ENCODE measurements at places on chromosomes 11 and 22.

DNA sequence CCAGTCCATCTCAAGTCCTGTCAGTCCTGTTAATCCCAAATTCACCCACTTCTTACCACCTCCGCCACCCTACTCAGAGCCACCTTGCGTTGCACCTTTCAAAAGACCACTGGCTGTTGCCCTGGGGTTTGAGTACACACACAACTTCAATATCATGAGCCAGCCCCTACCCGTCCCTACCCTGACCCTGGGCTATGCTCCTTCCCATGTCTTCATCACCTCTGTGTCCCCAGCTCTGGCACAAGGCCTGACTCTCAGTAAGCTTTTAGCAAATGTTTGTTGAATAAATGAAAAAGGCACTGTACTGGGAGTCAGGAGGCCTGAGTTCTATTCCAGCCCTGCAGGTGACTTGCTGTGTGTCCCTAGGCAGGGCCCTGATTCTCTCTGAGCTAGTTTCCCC, 26.5 kb downstream of the OTOG start:
- DNase-seq = no peak

- no peak for DNase-seq
These were observed 12.9 kb downstream of the MPEG1 start for GRCh38 chr11:59199546-59200422.

DNA sequence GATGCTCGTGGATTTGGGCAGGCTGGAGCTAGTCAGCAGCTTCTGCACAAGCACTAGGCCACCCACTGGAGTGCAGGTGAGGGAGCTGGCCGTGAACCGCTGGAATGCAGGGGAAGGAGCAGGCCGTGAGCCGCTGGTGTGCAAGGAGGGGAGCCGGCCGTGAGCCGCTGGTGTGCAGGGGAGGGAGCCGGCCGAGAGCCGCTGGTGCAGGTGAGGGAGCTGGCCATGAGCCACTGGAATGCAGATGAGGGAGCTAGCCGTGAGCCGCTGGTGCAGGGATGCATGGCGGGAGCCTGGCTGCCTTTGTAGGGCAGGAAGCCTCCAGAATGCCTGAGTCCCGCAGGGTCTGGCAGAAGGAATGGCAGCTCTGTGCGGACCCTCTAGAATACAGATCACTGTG, 4220.0 kb upstream of the OR11H1 start:
- DNase-seq = no peak

GRCh38 chr11:79208126-79208525, 232.7 kb downstream of the TENM4 start:
- DNase-seq = no peak

- no peak for DNase-seq
These were observed 1.7 kb downstream of the IL17REL start for GRCh38 chr22:50010676-50011446.

- no peak for DNase-seq
These were observed 608.2 kb downstream of the TBC1D22A start for GRCh38 chr22:47370448-47371262.

DNA sequence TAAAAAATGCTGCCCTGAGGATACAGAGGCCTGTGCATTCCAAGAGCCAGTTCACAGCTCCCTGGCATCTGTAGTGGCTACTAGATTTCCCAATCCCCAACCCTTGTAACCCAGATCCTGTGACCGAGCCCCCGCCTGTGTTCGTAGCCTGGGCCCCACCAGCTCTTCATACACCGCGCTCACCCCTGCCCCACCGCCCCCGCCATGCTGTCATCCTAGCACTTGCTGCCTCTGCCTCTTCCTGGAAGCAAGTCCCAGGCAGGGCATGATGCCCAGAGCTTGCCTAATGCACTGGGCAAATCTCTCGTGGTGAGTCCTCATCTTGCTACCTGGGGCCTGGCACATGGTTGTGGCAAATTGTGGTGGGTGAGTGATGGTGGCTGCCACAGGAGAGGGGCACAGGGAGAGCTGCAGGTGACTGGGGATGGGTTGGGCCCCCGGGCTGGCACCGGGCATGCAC, 7.1 kb downstream of the MGAT3 start:
- no peak for DNase-seq

- DNase-seq = no peak
These were observed 46.1 kb downstream of the PISD start for GRCh38 chr22:31615940-31616314.

- DNase-seq = no peak
These were observed 41.8 kb upstream of the TH start for GRCh38 chr11:2213384-2213842.

GRCh38 chr22:42997582-42998090, 17.3 kb downstream of the PACSIN2 start:
- DNase-seq = no peak

GRCh38 chr11:91023731-91024130, 800.9 kb upstream of the CHORDC1 start:
- DNase-seq = no peak

DNA sequence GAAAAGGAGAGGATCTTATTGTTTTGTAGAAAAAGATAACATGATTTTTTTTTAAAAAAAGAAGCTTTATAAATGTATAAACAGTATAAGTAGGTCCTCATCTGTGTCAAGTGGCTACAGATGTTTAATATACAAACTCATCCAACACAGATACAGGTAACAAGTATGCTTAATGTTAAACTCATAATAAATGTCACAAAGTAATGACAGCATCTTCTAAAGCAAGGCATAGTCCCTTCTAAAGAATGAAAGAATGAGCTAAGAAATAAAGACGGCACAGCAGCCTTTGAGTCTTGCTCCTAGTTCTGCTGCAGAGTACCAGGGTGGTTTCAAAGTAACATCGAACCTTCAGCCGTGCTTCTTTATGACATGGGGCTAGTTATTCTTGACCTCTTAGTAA, 28.7 kb upstream of the BLID start:
- DNase-seq = no peak

DNA sequence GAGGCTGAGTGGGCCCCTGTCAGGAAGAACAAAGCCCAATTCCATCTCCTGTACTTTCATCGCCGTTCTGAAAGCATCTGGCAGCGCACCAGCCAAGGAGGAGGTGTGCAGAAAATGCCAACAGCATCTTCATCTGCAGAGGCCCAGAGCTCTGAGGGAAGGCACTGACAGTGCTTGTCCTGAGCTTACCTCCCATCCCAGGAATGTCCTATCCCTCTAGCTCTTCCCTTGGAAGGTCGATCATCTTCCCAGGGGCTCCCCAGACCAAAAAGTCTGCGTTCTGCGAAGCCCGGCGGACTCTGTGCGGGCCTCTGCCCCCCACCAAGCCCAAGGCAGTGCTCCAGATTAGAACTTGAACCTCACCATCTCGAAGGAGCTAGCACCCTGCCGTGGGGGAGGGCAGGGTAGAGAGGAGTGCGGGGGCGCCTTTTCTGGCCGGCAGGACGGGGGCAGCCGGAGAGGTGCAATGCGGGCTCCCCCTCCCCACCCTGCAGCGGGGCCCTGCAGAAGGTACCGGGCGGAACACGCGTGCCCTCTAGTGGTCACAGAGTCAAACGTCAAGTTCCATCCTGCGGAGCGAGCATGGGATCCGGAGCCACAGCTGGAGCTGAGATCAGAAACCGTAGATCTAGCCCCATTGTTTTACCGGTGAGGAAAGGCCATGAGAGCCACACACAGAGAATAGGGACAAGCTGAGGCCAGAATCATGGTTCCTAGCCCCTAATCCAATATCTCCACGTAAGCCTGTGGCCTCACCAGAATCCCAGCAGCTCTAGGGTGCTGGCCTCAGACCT, 5.0 kb downstream of the SCN2B start:
- DNase-seq = peak; percentile 34

DNA sequence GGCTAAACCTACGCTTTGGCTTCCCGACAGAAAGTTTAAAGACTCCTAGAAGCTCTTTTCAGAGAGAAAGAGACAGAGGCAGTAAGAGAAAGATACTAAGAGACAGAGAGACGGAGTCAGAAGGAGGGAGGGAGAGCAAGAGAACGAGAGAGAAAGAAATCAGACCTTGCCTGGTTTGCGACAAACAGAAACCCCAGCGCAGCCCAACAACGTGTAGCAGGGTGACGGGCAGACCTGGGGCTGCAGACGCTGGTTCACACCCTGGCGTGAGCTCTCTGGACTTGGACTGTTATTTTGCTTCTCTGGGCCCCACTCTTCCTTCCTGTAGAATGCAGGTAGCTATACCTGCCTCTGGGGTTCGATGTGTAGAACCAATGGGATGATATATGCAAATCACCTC, 244.4 kb upstream of the SYN3 start:
- DNase-seq = no peak

DNA sequence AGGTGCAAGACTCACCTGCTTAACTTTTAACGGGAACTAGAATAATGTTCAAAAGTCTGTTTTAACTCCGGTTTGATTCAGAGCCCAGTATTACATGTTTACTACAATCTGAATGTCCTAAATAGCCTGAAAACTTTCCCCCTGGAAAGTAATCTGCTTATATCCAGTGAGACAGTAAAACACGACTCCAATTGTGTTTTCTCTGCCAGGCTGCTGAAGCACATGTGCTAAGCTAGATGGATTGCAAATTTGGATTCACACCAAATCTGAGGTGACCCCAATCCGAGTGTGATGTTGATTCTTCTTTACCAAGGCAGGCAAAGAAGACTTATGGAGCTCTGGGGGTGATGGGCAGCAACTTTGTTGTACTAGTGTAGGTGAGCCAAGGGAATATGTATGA, 158.7 kb upstream of the PDGFD start:
- DNase-seq = no peak

DNA sequence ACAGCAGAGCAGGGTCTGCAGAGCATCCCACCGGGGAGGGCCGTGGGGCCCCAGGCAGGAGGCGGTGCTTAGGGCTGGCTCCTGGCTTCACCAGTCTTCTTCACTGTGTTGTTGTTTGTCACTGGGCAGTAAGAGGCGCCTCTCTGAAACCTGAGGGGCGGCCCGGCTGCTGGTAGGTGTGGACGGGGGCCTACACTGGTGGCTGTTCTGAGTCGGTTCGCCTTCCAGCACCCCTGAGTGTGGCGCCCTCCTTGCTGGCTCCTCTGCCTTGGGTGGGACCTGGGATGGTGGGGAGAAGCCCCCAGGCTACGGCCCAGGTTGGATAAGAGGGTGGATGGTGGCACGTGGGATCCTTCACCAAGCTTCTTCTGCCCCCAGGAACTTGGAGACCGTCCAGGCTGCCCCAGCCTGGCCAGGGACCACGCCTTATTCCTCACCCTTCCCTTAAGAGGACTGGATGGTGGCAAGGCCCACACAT, 10.4 kb upstream of the GRAMD4 start:
- no peak for DNase-seq

DNA sequence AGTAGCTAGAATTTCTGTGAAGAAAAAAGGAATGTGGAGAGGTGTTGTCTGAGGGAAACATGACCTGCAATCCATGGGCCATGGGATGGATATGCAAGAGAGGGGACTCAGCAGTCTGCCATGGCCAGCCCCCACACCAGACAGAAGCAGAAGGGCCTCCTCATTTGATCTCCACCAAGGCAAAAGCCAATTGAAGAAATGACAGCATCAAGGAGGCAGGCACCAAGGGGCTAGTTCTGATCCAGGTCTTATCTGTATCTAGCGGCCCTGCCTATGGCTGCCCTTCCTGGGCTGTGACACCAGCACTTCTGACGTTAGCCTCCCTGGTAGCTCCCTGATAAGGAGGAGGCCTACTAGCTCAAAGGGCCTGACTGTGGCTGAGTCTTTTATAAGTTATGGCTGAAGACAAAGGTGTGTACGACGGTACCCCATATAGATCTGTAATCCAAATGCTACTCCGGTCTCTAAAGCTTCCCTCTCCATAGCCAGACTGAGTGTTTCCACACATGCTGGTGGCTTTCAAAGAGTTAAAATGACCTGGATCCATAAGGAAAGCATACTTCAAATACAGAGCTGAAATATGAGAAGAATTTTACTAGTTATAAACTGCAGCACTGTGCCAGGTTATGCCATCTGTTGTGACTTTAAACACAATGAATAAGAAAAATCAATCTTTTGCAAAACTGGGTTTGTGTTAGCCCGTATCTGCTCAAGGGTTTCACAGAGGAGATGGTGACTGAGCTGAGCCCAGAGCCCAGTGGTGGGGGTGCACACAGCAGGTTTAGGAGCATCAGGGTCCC, 34.4 kb downstream of the HIRA start:
- DNase-seq = no peak

GRCh38 chr11:64622681-64623080, 31.7 kb downstream of the SLC22A12 start:
- no peak for DNase-seq

- DNase-seq = no peak
These were observed 92.6 kb downstream of the DEPDC5 start for GRCh38 chr22:31846161-31847115.

DNA sequence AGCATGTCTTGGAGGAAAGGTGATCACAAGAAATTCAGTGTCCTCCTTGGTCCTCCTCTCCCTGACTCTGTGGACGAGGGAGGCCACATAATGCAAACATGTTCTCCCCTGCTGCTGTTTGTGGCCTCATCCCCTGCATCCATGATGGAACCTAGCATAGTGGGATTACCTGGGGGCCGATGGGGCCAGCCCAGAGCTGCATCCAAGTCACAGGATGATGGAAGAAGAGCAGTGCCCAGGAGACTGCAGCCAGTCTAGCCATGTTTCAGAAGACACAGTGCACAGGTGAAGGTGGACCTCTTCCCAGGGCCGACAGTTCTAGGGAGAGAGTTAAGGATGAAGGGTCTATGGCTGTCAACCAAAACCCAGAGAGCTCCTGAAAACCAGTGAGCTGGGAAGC, 213.6 kb upstream of the B3GAT1 start:
- DNase-seq = no peak

- no peak for DNase-seq
These were observed 83.1 kb upstream of the FGF3 start for GRCh38 chr11:69902337-69902736.

GRCh38 chr11:116500026-116500946, 272.5 kb downstream of the BUD13 start:
- DNase-seq = no peak

DNA sequence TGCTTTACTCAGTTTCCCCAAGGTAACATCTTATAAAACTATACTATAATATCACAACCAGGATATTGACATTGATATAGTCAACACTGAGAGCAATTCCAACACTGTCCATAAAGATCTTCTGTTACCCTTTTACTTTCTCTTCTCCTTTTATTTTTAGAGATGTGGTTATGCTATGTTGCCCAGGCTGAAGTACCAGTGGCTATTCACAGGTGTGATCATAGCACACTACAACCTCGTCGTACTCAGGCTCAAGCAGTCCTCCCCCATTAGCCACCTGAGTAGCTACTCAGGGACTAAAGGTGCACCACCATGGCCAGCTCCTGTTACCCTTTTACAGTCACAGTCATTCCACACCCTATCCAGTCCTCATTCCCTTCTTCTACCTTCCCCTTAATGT, 119.7 kb downstream of the CWF19L2 start:
- DNase-seq = no peak

DNA sequence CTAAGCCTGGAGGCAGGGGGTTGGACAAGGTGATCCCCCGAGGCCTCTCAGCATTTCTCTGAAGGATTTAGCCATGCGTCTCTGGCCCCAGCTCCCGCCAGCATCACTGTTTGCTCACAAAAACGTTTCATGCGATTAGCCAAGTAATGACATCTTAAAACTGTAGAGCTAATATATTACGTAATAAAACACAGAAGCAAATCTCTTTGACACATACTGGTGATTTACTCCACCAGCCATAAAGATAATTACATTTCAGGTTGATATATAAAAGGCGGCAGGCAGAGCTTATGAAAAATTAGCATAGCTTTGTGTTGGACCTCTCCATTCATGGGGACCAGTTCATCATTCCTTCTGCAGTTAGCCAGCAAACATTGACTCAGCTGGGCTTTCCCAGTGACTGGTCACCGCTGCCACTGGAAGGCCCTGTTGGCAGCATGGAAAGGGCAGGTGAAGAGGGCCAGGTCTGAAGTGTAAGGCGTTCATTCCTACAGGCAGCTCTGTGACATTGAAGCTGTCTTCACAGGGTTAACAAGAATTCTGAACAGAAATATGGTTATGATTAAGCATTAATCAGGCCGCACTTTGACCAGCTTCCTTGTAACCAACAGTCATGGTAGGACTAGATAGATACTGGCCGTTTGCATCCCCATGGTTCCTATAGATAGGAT, 150.3 kb downstream of the NECTIN1 start:
- DNase-seq = no peak

Measured in activated CD8-positive, alpha-beta memory T cell treated with anti-CD3 and anti-CD28 coated beads for 1 hour (primary cell).